Activated CD4-positive, alpha-beta T cell treated with anti-CD3 and anti-CD28 coated beads, Interleukin-2, amount 10 ng/mL, durations not matched to agents 7 days and 5 days (primary cell): ENCODE measurements at places on chromosomes 6 and 20. TPM values are rescaled to one million over a fixed set of nuclear protein-coding genes. Genes with fewer than 3 reads are reported as not detected.

- H3K4me1 ChIP-seq: peaks cover 15% of the 10 kb centered on the region
- H3K27me3 ChIP-seq: no peaks in the 10 kb centered on the region
- no peak for DNase-seq
- H3K27ac ChIP-seq: no peak overlapping the region
These were observed 18.3 kb upstream of the GTSF1L start for GRCh38 chr20:43744966-43745730.

Gene PACSIN1
- total RNA-seq: 1.6 TPM

DNA sequence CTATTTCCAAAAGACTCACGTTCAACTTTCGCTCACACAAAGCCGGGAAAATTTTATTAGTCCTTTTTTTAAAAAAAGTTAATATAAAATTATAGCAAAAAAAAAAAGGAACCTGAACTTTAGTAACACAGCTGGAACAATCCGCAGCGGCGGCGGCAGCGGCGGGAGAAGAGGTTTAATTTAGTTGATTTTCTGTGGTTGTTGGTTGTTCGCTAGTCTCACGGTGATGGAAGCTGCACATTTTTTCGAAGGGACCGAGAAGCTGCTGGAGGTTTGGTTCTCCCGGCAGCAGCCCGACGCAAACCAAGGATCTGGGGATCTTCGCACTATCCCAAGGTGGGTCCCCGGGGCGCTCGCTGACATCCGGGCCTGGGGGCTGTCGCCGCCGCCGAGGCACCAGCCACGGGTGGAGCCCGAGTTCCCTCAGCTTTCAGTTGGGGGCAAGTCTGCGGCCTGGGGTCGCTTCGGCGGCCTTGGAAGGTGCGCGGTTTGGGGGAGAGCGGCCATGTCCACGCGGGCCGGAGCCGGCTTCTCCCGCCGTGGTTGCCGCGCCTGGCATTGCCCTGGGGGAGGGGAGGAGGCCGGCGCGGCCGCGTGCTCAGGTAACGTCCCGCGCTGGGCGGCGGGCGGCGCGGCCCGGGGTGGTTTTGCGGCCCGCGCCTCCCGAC is 429 bp downstream of the AMD1 start:
- H3K27ac ChIP-seq: peak overlapping the region; percentile 99
- H3K36me3 ChIP-seq: peaks cover 22% of the 10 kb centered on the region
- DNase-seq: no peak
- H3K4me1 ChIP-seq: peaks cover 39% of the 10 kb centered on the region
- H3K4me3 ChIP-seq: peak overlapping the region; percentile 95

DNA sequence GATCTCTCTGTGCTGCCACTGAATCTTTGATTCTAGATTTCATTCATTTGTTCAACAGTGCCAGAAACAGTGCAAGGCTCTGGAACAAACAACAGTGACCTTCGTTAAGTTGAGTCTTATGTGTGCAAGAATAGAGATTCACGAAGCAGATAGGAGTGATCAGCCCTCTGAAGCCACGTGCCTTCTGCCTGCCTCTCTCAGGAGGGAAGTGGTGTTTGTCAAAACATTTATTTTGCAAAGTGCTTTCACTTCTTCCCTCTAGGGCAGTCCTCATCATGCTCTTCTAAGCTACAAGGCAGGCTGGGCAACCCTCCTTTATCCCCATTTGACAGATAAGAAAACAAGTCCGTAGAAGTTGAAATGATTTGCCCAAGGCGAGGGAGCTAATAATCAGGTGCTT is 204.3 kb downstream of the TFAP2C start:
- H3K27me3 ChIP-seq: peaks cover 17% of the 10 kb centered on the region
- no peaks in the 10 kb centered on the region for H3K4me1 ChIP-seq
- H3K4me3 ChIP-seq: no peak overlapping the region
- DNase-seq: no peak
- H3K36me3 ChIP-seq: no peaks in the 10 kb centered on the region
- H3K27ac ChIP-seq: no peak overlapping the region

DNA sequence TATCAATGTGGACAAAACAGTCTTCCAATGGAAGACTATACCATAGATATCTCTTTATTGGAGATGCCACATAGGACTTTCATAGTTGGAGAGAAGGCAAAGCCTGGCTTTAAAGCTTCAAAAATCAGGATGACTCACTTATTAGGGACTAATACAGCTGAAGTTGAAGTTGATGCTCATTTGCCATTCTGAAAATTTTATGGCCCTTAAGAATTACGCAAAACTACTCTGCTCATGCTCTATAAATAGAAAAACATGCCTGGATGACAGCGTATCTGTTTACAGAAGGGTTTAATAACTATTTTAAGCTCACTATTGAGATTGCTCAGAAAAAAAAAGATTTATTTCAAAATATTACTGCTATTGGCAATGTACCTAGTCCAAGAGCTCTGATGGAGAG is 155.5 kb upstream of the DST start:
- no peaks in the 10 kb centered on the region for H3K36me3 ChIP-seq
- H3K27me3 ChIP-seq: peaks cover 2% of the 10 kb centered on the region
- no peak overlapping the region for H3K27ac ChIP-seq
- H3K4me1 ChIP-seq: no peaks in the 10 kb centered on the region
- no peak overlapping the region for H3K4me3 ChIP-seq

Gene HLA-G
- total RNA-seq: 1.3 TPM

DNA sequence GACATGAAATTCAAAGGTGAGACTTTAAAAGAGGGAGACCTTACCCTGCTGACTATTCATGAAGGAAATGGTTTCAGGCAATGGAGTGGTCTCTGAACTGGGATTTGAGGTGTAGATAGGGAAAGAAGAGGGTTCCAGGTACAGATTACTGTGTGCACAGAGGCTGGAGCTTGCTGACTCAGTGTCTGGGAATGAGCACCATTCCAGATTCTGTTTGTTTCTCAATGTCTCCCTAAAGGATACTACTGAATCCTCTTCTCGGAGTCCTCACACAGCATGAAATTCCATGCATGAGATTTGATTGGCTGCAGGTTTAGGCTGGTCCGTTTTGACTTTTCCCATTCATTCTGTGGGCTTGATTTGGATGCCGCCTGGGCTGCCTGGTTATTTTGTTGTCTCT is 49.0 kb downstream of the PPP1R14C start:
- H3K36me3 ChIP-seq: no peaks in the 10 kb centered on the region
- no peak for DNase-seq
- H3K4me1 ChIP-seq: no peaks in the 10 kb centered on the region
- peaks cover 25% of the 10 kb centered on the region for H3K27me3 ChIP-seq
- no peak overlapping the region for H3K4me3 ChIP-seq

Gene MEI4
- total RNA-seq: not detected

Gene BPIFB2
- total RNA-seq: not detected

Gene MUCL3
- not detected for total RNA-seq

GRCh38 chr6:37057128-37057471 is 51.6 kb downstream of the FGD2 start:
- H3K36me3 ChIP-seq: no peaks in the 10 kb centered on the region
- no peak for DNase-seq
- H3K4me3 ChIP-seq: no peak overlapping the region
